Stimulated activated CD8-positive, alpha-beta memory T cell treated with anti-CD3 and anti-CD28 coated beads, Interleukin-4, amount 100 ng/mL, for 1 hour (primary cell): ENCODE measurements at places on chromosomes 12 and 14.

DNA sequence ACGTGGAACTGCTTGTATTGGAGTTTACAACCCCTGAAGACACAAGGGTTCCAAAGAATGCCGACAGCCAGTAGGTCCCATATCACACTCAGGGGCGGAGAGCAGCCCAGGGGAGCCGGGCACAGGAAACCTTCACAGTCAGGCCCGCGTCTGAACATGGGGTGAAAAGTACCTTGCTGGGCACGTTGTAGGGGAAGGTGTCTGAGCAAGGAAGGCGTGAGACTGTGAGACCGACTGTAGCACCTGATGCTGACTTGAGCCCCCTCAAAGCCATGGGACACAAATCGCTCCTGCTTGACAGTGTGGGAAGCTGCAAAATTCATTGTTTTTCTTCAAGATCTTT is 14.7 kb downstream of the RIMBP2 start:
- no peak for DNase-seq

- DNase-seq = no peak
These were observed 122.7 kb upstream of the LMNTD1 start for GRCh38 chr12:25675808-25676207.

- DNase-seq = no peak
These were observed 20.5 kb downstream of the ACTN1 start for GRCh38 chr14:68958553-68958952.

GRCh38 chr12:91854725-91855124 is 290.9 kb downstream of the BTG1 start:
- no peak for DNase-seq

GRCh38 chr12:54680374-54680773 is 32.2 kb upstream of the DCD start:
- DNase-seq = no peak

DNA sequence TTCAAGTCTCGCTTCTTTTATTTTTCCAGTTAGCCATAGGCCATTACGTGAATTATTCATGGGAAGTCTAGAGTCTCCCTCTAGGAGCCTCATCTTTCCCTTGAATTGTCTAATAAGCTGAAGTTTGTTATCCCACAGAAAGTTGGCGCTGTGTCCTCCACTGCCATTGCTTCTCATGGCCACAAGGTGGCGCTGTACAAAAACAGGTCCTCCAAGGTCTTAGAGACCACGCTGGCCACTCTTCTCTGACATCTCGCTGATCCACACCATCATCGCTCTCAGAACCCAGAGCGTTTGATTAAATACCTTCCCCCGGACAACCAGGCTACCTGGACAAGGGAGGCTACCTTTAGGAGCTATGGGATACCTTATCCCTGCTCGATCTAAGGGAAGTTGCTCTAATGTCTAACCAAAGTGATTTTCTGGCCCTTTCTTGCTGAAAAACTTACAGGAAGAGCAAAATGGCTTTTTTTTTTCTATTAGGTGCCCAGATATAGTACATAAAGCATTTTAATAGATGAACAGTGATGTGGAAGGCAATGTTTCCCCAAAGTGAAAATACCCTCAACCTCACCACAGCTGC is 110.0 kb downstream of the CCDC60 start:
- DNase-seq = no peak

DNA sequence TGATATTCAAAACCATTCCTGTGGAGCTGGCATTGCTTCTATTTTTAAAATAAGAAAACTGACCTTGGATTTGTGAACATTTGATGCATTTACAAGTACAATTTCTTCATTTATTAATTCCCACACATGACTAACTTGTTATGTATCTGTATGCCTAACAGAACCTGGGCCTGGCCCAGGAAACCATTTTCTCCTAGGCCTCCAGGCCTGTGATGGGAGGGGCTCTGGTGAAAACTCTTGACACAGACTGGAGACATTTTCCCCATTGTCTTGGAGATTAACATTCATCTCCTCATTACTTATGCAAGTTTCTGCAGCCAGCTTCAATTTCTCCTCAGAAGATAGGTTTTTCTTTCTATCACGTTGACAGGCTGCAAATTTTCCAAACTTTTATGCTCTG is 42.0 kb downstream of the GLIPR1L2 start:
- no peak for DNase-seq

- DNase-seq = no peak
These were observed 787.2 kb downstream of the GALC start for GRCh38 chr14:87205811-87206210.

DNA sequence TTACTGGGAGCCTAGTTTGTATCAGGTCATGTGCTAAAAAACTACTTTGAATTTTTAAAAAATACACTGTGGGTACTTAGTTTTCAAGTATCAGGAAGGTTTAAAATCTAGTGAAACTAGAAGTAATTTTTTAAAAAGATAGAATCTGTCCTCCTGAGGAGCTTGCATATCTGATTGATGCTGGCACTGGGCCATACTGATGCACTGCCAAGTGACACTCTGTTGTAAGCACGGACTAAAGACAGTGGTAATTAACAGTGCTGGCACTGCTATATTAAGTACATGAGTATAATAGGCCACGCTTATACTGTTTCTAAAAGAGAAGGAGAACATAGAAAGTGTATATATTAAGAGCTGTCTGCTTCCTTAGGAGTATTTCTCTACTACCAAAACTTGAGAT is 10.0 kb upstream of the TBC1D30 start:
- no peak for DNase-seq

- no peak for DNase-seq
These were observed 1103.6 kb downstream of the BCL11B start for GRCh38 chr14:98168211-98168985.

DNA sequence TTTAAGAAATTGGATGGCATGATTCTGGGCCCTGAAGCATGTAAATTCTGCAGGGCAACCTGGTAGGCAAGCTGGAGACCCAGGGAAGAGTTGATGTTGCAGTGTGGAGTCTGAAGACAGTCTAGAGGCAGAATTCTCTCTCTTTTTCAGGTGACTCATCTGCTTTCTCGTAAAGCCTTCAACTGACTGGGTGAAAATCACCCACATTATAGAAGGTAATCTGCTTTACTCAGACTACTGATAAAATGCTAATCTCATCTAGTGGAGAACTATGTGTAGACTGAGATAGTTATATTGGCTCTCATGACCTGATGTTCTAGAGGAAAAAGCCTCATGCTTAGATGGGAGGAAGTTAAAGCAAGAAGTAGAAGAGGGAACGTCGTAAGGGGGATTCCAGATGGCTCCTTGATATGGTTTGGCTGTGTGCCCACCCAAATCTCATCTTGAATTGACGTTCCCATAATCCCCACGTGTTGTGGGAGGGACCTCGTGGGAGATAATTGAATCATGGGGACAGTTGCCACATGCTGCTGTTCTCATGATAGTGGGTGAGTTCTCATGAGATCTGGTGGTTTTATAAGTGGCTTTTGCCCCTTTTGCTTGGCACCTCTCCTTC is 723.8 kb downstream of the BCL11B start:
- no peak for DNase-seq

DNA sequence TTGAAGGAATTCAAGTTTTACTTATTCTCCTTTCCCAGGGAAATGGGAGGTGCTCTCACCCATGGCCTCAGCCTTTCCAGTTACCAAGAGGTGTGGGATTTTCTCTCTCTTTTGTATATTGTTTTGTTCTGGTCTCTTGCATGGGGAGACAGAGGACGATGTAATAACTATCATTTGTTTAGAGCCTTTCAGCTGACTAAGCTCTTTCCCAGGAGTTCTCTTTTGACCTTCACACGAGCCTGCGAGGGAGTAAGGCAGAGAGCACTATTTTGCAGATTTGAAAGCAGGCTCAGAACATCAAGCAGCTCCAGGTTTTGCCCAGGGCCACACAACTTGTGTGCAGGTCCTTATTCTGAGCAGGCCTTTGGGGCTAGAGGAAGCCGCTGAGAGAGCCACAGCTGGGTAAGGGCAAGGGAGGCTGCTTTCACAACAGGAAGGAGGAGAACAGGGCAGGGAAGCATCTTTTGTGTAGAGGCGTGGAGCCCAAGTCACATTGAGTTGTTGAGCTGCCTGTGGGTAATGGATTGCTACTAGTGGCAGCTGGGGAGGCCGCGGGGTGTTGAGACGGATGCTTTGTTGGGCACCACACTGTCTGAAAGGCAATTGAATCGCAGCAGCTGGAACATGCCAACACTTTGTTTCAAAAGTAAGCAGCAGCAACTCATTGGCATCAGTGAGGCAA is 116.2 kb downstream of the PRMT8 start:
- DNase-seq = no peak

DNA sequence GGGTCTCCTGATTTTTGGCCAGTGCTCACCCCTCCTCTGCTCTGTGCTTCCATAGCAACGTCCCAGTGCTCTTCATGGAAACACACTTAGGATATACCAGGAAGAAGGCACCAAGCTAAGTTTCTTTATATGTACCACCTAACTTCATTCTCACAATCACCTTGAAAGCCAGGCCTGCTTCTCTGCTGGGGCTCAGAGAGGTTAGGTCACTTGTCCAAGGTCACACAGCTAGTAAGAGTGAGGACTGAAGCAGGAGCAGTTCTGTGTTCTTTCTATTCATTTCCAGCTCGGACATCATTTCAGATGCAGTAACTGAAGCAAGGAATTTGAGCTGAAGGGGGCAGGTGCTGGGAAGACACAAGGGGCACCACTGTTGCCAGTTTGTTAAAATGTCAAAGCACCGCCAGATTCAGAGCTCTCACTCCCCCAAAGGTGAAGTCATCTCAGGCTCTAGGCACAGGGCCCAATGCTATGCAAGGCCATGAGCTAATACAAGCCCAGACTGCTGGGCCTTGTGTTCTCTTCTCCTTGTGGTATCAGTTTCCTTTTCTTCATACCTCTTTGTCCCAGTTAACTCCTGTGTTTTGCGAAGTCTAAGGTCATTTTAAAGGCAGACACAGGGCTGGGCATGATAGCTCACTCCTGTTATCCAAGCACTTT is 19.7 kb upstream of the YY1 start:
- no peak for DNase-seq

DNA sequence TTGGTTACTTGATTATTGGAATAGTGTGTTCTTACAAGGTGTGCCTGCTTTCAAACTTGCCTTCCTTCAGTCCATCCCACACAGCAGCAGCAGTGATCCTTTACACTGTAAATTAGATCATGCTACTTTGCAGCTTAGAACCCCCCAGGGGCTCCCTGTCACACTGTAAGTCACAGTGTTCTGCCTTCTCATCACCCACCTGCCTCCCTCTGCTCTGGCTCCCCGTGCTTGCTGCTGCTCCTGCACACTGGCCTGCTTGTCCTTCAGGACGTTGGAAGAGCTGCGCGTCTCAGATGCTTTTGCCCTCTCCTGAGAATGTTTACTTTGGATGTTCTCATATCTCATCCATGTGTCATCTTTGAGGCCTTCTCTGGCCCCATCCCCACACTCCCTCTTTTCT is 27.3 kb downstream of the ZC3H14 start:
- DNase-seq = no peak

DNA sequence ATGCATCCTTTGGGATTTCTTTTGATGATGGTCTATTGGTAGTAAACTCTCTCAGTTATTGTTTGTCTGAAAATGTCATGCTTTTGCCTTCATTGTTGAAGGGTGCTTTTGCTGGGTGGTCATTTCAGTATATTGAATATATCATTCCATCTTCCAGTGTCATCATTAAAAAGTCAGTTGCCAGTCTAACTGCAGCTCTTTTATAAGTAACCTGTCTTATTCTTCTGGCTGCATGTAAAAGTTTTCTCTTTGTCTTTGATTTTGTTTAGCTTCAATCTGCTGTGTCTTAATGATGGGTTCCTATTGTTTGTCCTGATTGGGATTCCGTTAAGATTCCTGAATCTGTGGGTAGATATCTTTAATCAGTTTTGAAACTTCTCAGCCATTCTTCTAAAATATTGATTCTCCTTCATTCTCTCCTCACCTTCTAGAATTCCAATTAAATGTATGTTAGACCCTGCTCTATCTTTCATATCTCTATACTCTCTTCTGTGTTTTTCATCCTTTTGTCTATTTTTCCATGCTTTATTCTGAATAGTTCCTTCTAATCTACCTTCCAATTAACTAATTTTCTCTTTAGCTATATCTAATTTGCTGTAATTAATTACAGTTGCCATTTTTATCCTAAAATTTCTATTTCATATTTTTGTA is 6.4 kb downstream of the OAS1 start:
- DNase-seq = no peak

DNA sequence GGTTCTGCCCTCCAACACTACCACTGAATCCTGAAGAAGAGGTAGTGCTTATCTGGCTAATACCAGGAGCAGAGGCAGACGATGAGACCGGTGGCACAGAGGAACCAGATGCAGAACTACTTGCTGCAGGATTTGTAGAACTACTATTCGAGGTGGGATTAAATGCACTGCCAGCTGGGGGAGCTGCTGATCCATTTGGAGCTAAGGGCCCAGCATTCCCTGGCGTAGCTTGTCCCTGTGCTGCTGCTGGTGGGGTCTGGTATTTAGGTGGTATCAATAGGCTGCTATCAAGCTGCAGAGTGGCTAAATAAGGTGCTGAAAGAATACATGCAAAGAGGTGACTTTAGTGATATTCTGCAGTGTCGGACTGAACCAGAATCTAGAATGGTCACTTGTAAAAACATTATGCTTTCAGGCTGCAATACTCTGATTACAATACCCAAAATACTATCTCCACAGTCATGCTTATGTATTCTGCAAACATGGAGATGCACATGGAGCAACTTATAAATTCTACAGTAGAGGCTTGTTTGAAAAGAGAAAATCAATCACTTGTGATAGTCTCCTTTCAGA is 294.2 kb downstream of the MED13L start:
- no peak for DNase-seq

GRCh38 chr12:12273291-12273957 is 6.6 kb upstream of the LRP6 start:
- DNase-seq = no peak

- DNase-seq = no peak
These were observed 52.6 kb downstream of the TMEM260 start for GRCh38 chr14:56632195-56632594.

DNA sequence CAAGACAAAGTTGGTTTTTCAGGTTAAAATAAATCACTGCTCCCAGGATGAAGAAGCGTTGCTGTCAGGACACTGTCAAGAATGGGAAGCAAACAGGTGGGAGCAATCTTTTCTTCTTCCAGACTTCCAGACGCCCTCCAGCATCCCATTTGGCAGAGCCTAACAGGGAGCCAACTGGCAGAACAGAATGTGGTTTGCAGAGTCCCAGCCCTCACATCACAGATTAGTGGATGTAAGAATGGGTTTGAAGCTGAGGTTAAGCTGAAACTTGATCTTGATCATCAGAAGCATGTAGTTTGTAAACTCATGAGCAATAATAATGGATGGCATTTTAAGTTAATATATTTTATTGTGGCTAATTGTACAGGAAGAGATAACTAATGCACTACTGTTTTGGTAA is 636.4 kb downstream of the SLC6A15 start:
- no peak for DNase-seq

DNA sequence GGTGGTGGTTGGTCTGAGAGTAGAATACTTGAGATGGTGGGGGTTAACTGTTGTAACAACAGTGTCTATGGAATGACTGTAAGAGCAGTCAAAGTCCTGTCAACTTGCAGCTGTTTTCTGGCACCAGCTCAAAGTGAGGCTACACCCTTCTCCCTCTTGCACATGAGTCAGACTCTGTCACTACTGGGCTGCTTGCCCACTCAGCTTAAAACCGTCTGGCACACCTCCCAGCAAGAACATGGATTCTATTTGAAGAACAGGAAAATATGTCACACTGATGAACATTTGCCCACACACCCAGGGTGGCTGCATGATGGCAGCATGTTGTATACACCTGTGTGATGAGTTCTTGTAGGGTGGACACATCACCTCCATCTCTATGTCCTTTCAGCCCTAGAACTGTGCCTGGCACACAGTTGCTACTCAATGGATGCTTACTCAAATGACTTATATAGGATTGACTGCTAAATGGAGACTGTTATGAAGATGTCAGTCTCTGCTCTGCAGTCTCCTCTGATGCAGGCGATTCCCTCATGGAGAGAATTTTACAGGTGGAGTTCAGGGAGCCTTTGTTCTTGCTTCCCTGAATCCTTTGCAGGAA is 19.3 kb upstream of the SERPINA6 start:
- no peak for DNase-seq
